ENCODE measurements at places on chromosomes 2 and 18. TPM values are rescaled to one million over a fixed set of nuclear protein-coding genes. Genes with fewer than 3 reads are reported as not detected.

DNA sequence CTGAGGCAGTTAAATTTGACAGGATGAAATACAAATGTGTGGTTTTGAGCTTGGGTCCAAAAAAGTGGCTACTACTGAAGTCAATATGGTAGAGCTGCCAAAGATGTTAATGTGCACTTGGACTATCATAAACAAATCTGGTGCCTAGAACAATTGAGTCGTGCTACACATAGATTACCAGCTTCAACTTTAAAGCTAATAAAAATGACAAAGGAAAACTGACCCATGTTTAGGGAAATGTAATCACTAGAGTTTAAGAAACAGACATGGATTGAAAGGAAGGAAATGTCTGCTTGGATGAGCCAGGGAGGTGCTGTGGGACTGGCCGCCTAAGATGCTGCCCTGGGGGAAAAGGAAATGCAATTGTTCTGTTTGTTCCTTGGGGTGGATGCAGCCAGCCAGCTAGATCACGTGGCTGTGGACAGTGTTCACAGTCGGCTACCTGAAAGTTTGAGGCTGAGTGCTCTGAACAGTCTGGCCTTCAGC lies 36.6 kb downstream of the CYB5A start:
- no peak for DNase-seq

GRCh38 chr2:209460151-209460761 lies 36.4 kb downstream of the MAP2 start:
- DNase-seq = no peak

DNA sequence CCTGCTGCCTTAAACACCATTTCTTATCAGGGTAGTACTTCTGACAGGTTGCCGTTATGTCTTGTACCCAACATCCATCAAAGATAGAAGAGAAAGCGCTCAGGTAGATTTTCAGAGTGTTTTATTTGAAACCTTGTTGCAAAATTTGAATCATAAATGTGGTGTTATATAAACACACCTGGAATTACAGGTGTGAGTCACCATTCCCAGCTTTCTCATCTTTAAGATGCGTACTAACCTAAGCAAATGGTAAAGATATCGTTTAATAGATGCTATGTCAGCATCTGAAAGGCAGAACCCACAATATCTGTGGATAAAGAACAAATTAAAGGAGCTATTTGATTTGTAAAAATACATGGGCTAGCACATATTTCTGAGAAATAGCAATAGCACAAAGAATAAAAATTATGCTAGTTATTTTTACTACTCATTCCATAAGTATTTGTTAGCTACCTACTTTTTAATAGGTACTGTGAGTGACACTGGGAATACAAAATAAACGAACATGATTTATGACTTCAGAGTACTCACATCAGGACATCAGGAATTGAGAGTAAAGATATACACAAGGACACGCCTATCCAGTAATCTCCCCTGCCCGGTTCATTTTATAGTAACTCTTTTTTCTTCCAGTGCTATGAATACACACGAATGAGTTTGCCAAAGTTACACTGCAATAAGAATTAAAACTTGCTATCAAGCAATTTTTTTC lies 193.8 kb downstream of the RBM43 start:
- no peak for DNase-seq

FOXI3 gene
- not detected for total RNA-seq

DNA sequence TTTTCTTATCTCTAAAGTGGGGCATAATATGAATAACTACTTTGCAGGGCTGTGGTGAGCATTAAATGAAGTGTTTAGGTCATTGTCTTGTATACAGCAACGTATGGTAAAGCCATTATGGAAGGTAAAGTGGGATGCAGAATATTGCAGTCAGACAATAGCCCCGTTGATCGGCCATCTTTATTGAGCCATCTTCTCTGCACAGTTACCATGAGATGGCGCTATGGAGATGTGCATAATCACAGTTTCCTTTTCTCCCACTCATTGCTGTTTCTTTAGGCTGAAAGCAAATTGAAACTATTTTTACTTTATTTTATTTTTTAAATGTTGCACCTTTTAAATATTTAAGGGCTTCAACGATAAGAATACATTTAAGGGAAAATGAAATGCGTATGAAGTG lies 108.9 kb downstream of the THSD7B start:
- DNase-seq = no peak

ADD2 gene
- 3.8 TPM for total RNA-seq

TMEM17 gene
- 2.1 TPM for total RNA-seq

GRCh38 chr2:203918264-203918663 lies 18.3 kb upstream of the ICOS start:
- DNase-seq = no peak

DNA sequence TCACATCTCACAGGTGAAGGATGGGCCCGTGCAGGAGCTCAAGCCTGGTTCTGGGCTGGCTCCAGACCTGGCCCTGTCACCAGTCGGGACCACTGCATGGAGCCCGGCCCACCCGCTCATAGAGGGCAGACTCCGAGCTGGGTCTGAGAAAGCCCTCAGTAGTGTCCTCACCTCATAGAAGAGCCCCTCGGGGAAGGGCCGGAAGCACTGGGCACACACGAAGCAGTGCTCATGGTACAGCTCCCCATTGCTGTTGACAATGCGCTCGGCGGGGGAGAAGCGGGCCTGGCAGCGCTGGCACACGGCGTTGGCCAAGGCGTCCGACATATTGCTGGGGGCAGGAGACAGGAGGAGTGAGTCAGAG lies 11.3 kb downstream of the GPR17 start:
- DNase-seq = no peak

DNA sequence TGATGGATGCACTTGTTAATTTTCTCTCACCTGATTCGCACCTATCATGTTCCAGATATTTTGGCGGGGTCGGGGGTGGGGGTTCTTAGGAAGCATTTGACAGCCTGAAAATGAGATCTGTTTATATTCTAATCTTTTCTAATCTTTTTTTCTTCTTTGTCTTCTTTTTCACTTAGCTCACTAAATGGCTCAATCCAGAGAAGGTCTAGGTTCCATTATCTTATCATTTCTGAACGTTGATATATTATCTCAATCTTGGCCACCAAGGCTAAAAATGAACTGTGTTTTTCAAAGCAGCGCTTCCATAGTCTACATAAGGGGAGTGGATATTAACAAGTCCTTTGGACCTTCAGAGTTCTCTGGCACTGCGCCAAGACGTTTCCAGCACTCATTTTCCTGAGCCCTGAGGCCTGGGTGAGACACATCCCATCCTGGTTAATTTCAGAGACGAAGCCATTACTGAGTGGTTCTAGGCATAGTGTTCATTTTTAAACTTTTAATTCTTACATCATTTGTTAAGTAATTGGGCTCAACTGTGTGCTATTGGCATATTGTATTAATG lies 229.0 kb downstream of the SOX11 start:
- no peak for DNase-seq

DNA sequence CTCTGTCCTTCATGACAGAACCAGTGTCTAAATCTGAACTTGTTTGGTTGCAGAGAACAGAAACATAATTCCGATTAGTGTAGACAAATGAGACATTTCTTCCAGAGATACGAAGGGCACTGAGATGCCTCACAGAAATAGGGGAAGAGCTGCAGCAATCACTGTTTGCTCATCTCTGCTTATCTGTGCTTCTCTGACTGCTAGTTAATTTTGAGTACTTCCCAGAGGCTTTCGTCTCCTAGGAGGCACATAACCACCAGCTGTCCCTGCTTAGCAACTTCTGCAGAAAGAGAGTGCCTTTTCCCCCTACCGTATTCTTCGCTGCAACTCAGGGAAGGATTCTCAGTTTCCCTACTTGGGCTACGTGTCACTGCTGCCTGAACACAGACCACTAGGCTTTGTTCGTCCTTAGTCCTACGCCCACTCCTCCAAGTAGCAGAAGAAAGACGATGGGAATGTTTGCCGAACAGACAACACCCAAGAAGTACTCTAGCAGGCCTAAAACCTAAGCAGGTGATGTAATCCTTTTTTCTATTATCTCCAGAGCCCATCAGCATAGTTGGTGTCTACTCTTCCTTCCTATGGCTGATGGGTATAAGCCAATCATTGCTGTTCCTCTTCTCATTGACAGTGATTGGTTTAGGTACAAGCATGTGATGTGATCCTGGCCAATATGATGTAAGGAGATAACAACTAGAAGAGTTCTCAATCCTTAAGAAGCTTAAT lies 63.6 kb downstream of the TNP1 start:
- no peak for DNase-seq

- DNase-seq = no peak
These were observed 33.1 kb upstream of the TTC39C start for GRCh38 chr18:23981369-23981980.

DSG2 gene
- total RNA-seq = 23.2 TPM

GRCh38 chr2:184558713-184559464 lies 39.4 kb upstream of the ZNF804A start:
- DNase-seq = no peak

DNA sequence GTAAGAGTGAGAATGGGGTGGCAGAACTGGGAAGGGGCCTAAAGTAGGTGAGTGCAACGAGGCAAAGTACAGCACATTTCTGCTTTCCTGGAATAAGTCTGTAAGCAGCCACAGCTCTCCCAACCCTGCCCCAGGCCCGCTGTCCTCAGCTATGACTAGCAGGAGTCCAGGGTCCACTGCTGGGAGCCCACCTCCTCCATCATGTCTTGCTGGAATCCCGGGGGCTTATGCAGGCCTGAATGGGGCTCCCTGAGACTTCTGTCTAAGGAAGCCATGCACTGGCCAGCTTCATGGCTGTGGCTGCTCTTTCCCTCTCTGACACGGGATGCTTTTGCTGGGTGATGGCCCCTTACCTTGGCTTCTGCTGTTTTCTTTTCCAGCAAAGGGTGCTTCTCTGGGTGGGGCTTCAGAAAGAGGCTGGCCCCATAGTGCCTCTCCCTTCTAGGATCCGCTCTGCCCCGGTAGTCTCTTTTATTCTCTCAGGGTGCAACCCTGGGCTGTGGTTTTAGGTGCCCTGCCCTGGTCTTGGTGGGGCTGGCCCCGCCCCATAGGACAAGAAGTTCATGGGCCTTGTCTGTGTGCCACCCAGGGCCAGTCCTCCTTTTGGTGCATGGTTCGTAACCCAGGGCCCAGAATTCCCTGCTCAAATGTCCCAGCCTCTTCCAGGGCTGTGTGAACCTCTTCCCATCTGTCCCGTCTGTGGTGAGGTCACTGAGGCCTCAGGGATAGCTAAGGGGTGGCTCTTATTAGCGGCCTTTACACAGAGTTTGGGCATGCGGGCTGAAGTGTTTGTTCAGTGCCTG lies 33.8 kb upstream of the POLE4 start:
- DNase-seq = no peak

LRP1B gene
- 0.52 TPM for total RNA-seq

Measured in pancreas (tissue), 10 donors.